ENCODE measurements at places on chromosomes 12 and 14.
A peak's percentile ranks its signal among the peaks of the same experiment; 100 is the strongest.

GRCh38 chr12:69508621-69509020 is 38.4 kb downstream of the FRS2 start:
- DNase-seq, result no peak

- DNase-seq, result no peak
Measured at GRCh38 chr14:100332797-100333196, 9.7 kb downstream of the SLC25A47 start.

DNA sequence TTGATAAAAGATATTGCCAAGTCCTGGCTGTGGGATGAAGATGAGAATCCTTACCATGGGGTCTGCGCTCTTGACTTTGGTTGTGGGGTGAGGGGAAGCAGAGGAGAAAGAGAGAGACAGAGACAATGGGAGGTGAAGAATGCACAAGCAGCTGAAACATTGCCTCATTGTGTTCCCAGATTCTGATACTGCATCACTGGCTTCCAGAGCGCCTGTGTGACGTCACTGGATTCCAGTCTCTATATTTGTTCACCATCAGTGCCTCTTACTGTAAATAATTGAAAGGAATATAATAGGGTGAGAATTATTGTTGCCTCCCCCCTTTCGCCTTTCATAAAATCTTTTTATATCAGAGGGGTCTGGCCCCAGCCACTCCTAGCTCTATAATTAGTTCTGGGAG is 188.9 kb upstream of the NTF3 start:
- DNase-seq, result no peak

DNA sequence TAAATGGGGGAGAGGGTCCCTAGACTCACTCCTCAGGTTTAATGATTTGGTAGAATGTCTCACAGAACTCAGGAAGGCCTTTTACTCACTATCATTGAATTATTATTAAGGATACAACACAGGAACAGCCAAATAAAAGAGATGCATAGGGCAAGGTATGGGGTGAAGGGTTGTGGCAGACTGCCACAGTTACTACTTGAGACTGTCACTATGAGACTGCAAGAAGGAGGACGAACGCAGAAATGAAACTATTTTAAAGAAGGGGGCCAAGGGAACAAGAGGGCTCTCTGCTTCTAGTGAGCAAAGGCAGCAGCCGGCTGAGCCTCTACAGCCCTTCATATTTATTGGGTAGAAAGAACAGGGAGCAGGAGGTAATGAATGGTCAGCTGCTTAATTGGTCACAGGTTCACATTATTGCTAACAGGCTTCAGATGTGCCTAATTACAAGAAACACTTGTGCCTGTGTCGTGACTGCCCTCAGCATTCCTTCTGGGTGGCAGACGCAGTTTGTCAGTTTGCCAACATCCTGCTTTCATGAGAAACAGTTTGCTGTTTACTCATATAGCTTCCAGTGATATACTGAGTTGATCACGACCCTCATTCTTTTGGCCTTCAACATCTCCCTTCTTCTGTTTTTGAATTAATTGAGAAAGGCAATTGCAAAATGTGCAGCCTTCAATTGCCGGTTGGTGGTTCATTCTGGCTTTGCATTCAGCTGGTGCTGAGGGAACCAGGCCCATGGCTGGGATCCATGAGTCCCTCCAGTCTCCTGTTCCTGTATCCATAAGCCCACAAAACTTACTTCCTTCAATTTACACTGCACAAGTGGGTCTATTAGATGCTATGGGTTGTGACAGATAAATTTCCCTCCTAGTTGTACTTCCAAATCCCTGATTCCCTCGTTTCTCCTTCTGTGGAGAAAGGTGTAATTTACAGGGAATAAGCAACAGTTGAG is 82.8 kb upstream of the PLEKHG7 start:
- peak; percentile 61 for DNase-seq

GRCh38 chr12:44224399-44225148 is 388.7 kb downstream of the TMEM117 start:
- no peak for DNase-seq

GRCh38 chr14:22627506-22628263 is 16.5 kb downstream of the OR6J1 start:
- no peak for DNase-seq

- DNase-seq, result peak; percentile 75
Measured at GRCh38 chr12:48788854-48789775, at the start of gene ADCY6. Gene ADCY6, minus strand, starts transcription at chr12:48789089. Its CDS starts 5,655 bp downstream, at chr12:48783434.

GRCh38 chr12:124824195-124824594 is 39.5 kb downstream of the SCARB1 start:
- no peak for DNase-seq

DNA sequence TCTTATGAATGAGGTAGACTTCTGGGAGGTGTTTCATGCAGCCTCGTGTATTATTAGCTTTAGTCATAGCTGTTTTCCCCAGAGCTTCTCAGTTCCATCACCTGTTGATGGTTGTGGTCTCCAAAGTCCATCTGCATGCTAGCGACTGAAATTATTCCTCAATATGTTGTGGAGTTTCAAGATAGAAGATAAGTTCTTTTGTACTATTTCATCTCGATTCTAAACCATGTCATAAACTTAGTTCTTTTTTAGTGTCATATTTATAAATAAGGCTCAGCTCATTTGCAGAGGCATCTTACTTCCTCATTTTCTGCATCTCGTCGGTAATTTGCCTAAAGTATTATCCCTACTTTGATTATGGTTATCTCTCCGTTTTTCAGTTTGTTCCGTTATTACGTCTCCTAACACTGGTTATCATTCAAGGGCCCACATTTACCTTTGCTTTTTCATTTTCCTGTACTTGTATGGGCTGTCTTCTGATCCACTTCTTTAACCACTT is 119.1 kb downstream of the ITPR2 start:
- DNase-seq, result no peak

GRCh38 chr14:22282417-22282816 is 306.6 kb downstream of the DAD1 start:
- no peak for DNase-seq

- no peak for DNase-seq
Measured at GRCh38 chr12:79397609-79398008, 293.2 kb downstream of the PAWR start.

- DNase-seq, result no peak
Measured at GRCh38 chr12:24280056-24280842, 330.8 kb upstream of the SOX5 start.

GRCh38 chr12:10562306-10562933 is 51.0 kb downstream of the MAGOHB start:
- peak; percentile 45 for DNase-seq

DNA sequence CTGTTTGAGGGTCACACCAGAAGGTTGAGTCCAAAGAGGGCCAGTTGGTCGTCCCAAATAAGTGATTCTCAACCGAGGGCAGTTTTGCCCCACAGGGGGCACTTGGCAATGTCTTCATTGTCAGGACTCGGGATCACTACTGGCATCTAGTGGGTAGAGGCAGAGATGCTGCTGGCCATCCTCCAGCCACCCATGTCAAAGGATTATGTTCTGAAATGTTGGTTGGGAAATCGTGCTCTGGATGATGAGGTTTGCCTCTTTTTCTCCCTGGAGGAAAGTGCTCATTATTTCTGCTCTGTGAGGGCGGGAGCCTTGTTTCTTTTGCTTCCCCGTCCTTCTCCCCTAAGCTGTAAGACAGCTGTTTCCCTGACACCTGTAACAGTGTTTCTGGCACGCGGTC is 3.6 kb downstream of the ZNF839 start:
- peak; percentile 89 for DNase-seq

- DNase-seq, result peak; percentile 97
Measured at GRCh38 chr12:6613776-6614512, 6.8 kb upstream of the CHD4 start.

DNA sequence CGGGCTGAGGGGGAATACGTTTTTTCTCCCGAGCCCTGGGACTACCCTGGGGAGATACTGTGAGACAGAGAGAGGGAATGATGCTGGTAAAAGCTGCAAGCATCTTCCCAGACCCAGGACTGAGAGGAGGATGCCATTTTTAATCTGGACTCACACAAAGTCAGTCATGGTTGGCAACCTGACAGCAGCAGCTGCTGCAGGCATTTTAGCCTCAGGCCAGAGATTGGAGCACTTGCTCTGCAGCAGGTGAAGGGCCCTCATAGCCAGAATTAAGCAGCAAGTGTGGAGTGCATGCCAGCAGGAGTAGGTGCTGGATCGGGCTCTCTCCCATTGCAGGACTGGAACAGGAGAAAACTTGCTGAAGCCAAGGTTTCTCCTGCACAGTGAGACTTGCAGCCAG is 361.1 kb upstream of the CLEC14A start:
- DNase-seq, result no peak

- no peak for DNase-seq
Measured at GRCh38 chr12:106058256-106059182, 80.2 kb downstream of the NUAK1 start.

DNA sequence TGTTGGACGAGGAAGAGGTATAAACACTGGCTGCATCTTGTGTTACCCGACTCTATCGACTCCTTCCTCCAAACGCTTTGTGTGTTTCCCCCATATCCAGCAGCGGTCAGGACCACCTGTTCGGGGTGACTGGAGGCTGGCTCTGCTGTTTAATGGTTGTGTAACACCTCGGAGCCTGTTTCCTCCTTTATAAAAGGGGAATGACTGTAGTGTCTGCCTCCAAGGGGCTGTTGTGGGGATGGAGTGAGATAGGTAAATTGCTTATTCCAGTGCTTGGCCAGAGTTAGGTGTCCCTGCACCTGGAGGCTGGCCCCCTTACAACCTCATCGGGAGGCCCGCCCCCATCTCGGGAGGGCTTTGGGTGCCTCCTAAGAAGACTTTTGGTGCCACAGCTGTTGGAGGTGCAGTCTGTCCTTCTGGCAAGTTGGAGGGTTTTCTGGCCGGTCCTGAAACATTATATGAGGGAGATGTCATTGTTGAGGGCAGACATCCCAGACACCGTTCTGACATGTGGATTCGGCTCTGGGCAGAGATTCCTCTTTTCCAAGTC is 1.1 kb downstream of the MLXIP start:
- no peak for DNase-seq

DNA sequence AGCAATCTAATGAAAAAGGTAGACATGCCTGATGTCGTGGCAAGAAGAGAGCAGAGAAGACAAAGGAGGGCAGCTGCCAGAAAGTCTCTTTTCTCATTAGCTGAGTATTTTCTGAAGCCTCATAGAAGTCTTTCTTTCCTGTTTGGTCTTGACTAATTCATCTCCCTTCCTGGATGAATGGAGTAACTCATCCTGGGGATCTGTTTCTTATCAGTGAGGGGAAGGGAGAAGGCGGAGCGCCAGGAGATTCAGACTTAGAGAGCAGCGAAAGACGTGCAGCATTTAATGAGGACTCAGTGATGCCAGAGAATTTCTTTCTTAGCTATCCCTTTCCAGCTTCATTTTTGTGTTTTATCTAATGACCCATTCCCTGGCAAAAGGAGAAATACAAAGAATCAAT is 89.4 kb downstream of the SLC15A4 start:
- no peak for DNase-seq

- no peak for DNase-seq
Measured at GRCh38 chr14:34043627-34044372, 92.9 kb upstream of the EGLN3 start.

DNA sequence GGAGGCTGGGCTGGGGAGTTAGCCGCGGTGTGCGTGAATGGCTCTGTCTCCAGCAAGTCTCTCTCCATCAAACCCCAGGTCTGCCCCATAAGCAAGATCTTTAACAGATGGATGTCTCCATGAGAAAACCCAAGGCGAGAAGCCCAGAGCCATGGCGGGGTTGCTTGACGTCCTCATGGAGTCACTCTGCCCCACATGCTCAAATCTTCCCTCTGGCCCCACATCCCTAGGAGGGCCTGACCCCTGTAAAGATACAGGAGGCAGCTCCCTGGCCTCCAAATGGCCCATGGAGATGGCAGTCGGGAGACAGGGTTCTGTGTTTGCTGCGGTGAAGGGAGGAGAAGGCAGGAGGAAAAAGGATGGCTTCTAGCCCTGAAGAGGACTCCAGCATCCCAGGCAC is 49.3 kb downstream of the C14orf132 start:
- no peak for DNase-seq

DNA sequence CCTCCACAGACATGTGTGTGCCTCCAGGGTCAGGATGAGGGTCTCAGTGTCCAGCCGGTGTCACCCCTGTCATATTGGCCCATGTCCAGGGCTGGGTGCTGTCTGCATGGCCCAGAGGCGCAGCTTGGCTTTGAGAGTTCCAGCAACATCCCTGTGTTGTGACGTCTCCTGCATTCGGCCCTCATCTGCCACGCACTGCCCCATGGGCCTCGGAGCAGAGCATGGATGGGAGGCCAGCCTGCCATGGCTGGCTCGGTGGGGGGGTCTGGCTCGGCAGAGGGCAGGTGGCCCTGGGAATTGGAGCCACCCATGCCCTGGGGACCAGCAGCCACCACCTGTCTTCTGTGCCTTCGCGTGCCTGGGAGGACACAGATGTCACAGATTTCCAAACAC is 10.8 kb upstream of the TEX22 start:
- no peak for DNase-seq

- peak; percentile 75 for DNase-seq
Measured at GRCh38 chr12:59113831-59114615, 193.7 kb upstream of the LRIG3 start.

- no peak for DNase-seq
Measured at GRCh38 chr12:102696045-102696444, 215.7 kb upstream of the IGF1 start.

DNA sequence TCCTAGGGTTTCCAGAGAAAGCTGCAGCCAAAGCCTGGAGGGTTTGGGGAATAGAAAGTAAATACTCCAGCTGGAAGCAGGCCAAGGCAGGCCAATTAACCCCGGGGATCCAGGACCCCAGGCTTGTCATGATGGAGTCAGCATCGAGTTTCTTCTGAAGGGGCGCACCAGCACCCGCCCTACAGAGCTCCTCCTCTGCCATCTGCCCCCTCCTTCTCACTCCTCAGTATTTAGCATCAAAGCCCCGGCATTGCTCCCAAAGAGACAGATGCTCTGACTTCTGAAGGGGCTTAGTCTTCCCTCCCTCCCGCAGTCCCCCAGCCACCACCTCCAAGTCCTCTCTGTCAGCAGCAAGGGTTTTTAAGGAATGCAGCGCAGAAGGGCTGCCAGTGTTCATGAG is 285.1 kb upstream of the NOS1 start:
- no peak for DNase-seq

- DNase-seq, result peak; percentile 91
Measured at GRCh38 chr12:92927055-92927435, 2.0 kb downstream of the EEA1 start.

DNA sequence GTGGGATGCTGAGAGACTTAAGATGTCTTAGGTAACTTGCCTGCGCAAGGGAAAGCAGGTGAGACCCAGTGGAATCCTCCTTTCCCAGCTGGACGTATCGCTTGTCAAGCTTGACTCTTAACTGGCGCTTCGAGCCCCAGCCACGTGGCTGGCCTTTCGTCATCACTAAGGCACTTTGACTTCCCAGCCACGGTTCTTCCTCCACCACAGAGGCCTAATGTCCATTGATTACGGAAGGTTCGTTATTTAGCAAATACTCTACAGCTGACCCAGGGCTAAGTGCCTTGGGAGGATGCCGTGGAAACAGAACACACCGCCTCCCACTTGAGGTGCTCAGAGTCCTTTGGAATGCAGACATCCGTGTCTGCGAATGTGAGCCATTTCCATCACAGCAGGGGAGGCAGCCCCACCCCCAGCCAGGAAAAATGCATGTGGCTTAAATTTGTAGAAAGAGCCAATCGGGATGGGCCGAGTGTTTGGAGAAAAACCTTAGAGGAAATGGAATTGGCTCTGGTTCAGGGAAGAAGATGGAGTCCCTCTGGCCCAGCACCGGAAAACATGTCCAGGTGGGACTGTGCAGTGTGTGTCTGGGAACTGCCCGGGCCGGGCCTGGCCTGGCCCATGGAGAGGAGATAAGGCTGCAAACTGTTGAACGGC is 115.7 kb downstream of the PLXNC1 start:
- no peak for DNase-seq

- DNase-seq, result peak; percentile 32
Measured at GRCh38 chr14:94180655-94181271, 6.6 kb downstream of the PPP4R4 start.
